T47D (cell line): ENCODE measurements at places on chromosomes 1 and 21.

DNA sequence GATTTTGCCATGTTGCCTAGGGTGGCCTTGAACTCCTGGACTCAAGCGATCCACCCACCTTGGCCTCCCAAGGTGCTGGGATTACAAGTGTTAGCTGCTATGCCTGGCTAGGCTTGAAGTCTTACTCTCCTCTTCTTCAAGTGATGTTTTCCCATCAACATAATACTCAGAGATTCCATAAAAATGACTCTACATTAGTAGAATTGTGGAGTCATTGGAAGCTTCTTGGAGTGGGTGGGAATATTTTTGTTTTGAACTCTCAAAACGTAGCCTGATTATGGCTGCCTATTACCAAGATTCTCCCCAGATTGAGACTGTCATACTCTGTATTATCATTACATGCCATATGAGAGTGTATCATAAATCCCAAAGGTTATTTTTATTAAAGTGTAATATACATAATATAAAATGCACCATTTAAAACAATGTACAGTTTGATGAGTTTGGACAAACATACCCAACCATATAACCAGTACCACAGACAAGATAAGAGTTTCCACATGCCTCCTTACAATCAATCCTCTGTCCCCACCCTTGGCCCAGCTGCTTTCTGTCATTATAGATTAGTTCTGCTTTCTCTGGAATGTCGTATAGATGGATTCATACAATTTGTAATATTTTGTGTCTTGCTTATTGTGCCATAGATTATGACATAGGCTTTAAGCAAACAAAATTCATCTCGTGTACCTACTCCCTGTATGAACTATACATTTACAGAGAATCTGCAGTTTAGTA lies 8.0 kb upstream of the DNM3 start:
- DNase-seq: no peak

GRCh38 chr1:208268541-208269337 lies 24.6 kb upstream of the PLXNA2 start:
- no peak for DNase-seq

- DNase-seq: peak; percentile 86
Observed at GRCh38 chr1:109739738-109740614, 862 bp downstream of the GSTM3 start.

DNA sequence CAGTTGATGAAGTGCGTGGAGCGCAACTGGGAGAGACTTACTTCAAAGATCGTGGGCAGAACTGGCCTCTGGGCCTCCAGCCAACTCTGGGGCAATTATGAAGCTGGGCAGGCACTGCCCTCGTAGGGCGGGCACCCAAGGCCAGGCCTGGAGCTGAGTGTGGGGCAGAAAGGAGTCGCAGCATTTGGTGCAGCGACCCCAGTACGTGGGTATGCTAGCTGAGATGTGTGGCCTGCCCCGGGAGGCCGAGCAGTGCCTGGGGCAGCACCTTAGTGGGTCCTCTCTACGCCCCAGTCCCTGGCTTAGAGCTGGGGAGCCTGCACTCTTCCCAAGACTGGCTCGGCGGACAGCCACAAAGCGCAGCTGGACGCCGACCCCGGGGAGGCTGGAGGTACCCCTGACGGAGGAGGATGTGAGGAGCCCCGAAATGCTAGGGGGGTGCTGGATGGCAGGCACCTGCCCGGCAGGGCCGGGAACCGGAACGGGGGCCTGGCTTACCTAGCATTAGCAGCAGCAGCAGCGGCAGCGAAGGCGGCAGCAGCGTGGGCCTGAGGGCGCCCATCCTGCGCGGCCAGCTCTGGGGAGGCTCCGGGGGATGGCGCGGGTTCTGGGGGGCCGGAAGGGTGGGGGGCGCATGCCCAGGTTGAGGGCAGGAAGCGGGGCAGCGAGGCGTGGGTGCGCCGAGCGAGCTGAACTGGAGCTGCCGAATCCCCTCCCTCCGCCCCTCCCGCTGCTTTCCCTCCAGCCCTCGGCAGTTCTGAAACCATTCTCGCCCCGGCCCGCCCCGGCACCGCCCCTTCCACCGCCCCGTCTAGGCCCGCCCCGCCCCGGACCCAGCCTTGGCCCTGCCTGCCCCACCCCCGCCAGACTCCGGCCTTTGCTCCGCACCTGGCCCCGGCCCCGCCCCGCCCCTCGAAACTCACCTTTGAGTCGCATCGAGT lies at the start of gene IGSF8:
TSS of gene IGSF8 (minus strand) at position 709 of the 941 bp plus-strand sequence. CDS start at position 562, 147 bp downstream.
- DNase-seq: peak; percentile 91

DNA sequence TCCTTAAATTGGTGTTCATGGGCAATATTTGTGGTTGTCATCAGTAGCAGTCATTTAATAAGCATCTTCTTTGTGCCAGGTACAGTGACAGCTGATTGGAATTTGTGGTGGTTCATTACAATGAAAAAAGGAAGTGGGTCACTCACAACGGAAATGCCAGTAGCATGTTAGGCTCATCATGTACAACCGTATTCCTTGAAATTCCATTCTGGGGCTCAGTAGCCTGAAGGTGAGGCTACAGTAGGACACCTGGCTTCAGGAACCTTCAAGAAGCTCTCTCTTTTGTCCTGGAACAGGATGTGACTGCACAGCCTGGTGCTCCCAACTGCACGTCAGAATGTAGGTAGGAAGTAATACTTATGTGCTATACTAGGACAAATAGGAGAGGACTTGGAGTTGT lies 93.9 kb downstream of the ST3GAL3 start:
- DNase-seq: no peak

DNA sequence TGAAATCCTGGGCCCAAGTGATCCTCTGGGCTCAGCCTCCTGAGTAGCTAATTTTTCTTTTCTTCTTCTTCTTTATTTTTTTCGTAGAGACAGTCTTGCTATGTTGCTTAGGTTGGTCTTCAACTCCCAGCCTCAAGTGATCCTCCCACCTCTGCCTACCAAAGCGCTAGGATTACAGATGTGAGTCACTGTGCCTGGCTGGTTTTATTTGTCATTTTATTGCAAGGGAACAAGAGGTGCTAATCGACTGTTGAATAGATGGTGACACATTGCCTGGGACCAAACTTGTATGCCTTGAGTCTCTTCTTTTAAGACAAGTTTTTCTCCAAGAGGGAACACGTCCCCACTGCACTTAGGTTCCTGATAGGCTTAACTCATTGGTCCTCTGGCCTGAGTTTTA lies 20.0 kb upstream of the KLHDC8A start:
- DNase-seq: no peak

GRCh38 chr21:15062606-15062965 lies 2.2 kb downstream of the NRIP1 start:
- DNase-seq: peak; percentile 23

DNA sequence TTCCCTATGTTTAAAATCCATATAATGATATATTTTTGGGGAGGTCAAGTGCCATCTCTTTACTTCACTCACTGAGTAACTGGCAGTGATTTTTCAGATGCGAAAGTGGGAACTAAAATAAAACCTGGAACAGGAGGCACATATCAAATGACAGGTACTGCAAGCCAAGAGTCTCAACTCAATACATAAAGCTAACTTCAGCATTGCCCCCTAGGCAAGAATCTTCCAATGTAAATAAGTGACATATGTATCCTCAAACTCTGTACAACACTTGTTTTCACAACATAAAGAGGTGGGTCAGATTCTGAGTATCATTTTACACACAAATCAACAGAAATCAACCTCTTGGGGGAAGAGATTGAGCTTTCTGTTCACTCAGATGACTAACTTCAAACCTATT lies 18.1 kb downstream of the DCAF8 start:
- DNase-seq: peak; percentile 72

- peak; percentile 7 for DNase-seq
Observed at GRCh38 chr1:44294588-44295007, 60.5 kb downstream of the ERI3 start.

DNA sequence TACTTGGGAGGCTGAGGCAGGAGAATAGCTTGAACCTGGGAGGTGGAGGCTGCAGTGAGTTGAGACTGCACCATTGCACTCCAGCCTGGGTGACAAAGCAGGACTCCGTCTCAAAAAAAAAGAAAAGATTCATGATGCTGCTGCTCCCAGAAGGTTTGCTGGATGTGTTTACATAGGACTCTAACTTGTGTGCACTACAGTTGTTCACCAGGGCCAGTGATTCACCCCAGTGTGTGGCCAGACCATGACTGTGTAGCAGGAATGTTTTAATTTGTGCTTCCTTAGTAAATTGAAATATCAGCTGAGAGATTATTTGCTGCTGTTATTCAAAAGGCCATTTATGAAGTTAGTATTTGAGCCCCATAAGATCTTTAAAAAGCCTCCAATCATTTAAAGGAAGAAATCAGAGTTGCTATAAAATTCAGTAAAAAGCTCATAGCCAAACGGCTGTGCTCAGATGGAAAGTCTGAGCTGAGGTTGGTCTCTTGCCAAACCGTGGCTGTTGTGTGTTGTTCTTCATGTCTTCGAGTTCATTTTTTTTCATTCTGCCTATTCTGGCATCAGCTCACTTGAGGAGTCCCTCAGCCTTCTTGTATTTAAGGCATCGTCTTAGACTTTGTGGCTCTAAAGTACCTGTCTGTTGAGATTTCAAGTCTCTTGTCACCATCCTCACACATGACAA lies 18.1 kb upstream of the PGD start:
- DNase-seq: no peak

- DNase-seq: no peak
Observed at GRCh38 chr1:20096840-20097447, 22.4 kb downstream of the PLA2G2D start.

GRCh38 chr1:79524126-79524525 lies 517.6 kb upstream of the ADGRL4 start:
- no peak for DNase-seq

DNA sequence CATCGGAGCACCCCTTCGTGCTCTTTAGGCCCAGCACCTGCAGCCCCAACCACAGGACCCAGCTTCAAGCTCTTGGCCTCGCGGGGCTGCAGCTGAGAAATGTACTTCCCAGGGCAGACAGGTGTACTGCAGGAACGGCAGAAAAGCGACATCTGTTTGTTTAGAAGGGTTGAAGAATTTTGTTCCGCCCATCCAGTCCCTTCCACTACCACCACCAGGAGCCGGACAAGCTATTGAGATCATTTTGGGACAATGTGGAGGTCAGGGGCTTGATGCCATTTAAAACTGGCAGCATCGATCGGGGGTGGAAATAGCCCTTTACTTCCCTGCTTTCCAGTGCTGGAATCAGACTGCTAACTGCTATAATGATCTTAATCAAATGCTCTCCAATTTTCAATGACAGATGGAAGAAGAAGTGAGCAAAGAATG lies 1.7 kb downstream of the SERTAD4 start:
- no peak for DNase-seq

GRCh38 chr1:76035053-76035452 lies 39.5 kb upstream of the ST6GALNAC3 start:
- no peak for DNase-seq

GRCh38 chr1:22454476-22455056 lies 2.9 kb downstream of the ZBTB40 start:
- peak; percentile 74 for DNase-seq
